Central memory CD8-positive, alpha-beta T cell (primary cell): ENCODE measurements at places on chromosomes 1 and 21.

- H3K4me1 ChIP-seq = no peaks in the 10 kb centered on the region
- H3K36me3 ChIP-seq = peaks cover 2% of the 10 kb centered on the region
- H3K27ac ChIP-seq = no peak overlapping the region
- DNase-seq = no peak
Measured at GRCh38 chr1:30684259-30684658, 39.1 kb downstream of the MATN1 start.

DNA sequence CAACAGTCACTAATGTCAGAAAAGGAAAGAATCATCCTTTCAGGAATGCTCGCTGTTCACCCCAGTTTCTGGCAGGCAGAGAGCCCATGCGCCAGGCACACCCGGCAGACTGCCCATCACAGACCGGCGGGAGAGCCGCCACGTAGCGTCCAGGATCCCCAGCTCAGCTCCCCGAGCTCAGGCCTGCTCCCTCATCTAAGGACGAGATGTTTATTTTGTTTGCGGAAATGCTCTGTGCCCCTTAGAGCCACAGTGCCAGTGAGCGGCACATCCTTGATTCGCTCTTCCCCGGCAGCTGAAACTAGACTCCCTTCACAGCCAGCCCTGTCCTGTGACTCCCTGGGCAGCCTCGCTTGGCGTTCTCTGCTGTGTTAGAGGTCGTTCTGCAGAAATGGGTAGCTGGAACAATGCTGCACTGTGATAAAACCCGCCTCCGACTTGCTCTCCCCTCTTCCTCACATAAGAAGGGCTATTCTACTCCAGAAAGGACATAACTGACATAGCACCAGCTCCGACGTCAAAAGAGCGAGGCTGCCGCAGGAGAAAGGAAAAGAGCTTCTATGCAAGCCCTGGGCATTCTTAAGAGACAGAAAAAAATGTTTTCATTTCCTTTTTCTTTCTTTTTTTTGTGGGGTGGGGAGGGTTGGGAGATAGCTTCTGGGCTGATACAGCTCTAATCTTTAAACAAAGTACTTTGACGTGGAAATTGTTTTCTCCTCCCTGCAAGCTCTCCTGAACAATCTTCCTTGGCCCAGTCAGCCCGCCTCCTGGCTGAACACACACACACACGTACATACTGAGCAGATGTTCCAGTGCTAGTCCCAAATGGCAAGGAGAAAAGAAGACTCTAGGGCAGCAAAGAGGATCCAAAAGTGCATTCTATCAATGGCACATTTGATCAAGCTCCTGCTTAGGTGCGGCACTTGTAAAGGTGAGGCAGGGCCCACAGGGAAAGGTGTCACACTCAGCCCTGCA lies 37.2 kb downstream of the MRAP start:
- H3K4me3 ChIP-seq = no peak overlapping the region

DNA sequence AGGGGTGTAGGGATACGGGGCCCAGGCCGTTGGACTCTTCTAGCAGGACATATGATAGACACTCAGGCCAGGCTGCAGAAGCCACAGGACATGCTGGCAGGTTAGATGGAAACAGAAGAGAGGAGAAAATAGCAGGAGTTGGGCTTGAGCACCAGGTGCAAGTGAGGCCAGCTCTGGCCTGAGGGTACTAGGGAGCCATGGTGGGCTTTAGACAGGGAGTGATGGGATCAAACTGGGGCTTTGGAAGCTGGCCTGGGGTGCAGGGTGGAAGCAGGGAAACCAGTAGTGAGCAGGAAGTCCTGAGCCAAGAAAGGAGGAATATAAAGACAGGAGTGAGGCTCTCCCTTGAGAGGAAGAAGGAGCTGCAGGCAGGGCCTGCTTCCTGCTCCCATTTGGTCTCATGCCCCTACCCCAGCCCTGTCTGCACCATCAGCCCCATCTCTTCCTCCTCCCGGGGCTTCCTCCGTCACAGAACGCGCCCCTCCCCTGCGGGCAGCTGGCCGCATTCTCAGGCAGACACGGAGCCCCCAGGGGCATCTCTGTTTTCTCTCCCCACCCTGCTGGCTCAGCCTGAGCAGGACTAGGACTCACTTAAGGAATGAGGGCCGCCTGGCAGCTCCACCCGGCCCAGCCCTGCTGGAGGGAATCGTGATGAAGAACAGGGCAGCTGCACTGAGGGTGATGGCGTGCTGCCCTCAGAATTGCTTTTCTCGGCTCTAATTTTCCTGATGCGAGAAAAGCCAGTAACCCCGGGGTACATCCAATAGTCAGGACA lies 165.5 kb upstream of the TMEM51 start:
- H3K27me3 ChIP-seq = peaks cover 9% of the 10 kb centered on the region
- H3K27ac ChIP-seq = no peak overlapping the region
- no peak overlapping the region for H3K4me3 ChIP-seq

GRCh38 chr1:27491748-27492700 lies 2.1 kb upstream of the WASF2 start:
- H3K4me1 ChIP-seq = peaks cover 19% of the 10 kb centered on the region
- DNase-seq = no peak
- H3K27me3 ChIP-seq = peaks cover 7% of the 10 kb centered on the region
- peaks cover 16% of the 10 kb centered on the region for H3K36me3 ChIP-seq

DNA sequence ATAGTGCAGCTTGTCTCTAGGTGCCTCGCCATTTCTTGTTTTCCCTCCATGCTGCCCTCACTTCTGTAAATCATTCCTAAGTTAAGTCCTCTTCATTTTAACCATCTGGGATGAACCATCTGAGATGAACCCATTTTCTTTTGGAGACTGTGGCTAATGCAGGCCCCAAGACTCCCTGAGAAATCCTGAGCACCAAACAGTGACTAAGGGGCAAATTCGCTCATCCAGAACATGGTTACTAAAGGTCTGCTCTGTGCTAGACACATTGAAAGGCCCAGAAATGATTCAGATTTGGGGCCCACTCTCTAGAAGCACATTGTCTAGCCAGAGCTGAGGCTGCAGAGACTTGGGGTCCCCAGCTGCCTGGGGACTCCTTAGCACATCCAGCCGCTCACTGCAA lies 151.9 kb upstream of the CTTNBP2NL start:
- no peak for DNase-seq
- H3K4me1 ChIP-seq = no peaks in the 10 kb centered on the region
- H3K27me3 ChIP-seq = peaks cover 47% of the 10 kb centered on the region
- H3K4me3 ChIP-seq = no peak overlapping the region
- H3K27ac ChIP-seq = no peak overlapping the region

- H3K4me1 ChIP-seq = peaks cover 5% of the 10 kb centered on the region
- H3K4me3 ChIP-seq = no peak overlapping the region
- no peaks in the 10 kb centered on the region for H3K27me3 ChIP-seq
- H3K27ac ChIP-seq = peak overlapping the region; percentile 8
Measured at GRCh38 chr1:19769211-19769932, 30.3 kb downstream of the TMCO4 start.

GRCh38 chr1:177858332-177858821 lies 111.5 kb downstream of the SEC16B start:
- no peak overlapping the region for H3K27ac ChIP-seq
- DNase-seq = no peak
- H3K27me3 ChIP-seq = no peaks in the 10 kb centered on the region
- H3K4me1 ChIP-seq = no peaks in the 10 kb centered on the region

DNA sequence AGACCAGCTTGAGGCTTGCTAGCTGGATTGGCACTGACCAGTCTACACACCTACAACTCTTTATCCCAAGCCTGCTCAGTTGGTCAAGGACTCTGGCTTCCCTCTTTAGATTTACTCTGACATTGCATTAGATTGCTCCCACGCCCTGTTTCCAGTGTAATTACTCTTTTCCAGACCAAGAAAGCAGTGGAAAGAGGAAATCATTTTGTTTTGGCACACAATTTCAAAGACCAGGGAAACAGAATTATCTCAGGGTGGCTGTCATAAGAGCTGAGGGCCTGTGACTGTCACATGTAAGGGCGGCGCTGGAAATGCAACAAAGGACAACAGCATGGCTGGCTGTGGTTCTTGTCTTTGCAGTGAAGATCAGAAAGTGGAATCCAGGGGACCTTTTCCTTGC lies 302.7 kb downstream of the HHAT start:
- H3K27ac ChIP-seq = no peak overlapping the region
- H3K4me1 ChIP-seq = no peaks in the 10 kb centered on the region
- no peaks in the 10 kb centered on the region for H3K27me3 ChIP-seq

DNA sequence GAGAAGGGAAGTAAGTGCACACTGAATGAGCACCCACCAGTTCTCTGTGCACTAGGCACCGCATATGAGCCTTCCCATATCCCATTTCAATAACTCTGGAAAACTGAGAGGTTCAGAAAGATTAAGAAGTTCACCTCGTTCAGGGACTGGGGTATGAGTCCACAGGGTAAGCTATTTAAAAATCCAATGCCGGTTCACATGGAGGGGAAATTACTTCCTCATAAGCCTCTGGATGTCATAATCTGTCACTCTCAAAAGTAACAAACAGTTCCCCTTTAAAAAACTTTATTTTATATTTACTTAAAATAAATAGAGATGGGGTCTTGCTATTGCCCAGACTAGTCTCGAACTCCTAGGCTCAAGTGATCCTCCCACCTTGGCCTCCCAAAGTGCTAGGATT lies 1.9 kb downstream of the OR2B11 start:
- H3K4me1 ChIP-seq = no peaks in the 10 kb centered on the region
- peaks cover 5% of the 10 kb centered on the region for H3K36me3 ChIP-seq
- H3K27me3 ChIP-seq = peaks cover 51% of the 10 kb centered on the region
- no peak overlapping the region for H3K4me3 ChIP-seq
